Epithelial cell of proximal tubule (primary cell): ENCODE measurements at places on chromosomes 4 and X. TPM values are rescaled to one million over a fixed set of nuclear protein-coding genes. Genes with fewer than 3 reads are reported as not detected.

GRCh38 chrX:24515447-24515846, 50.4 kb downstream of the PDK3 start:
- DNase-seq, result no peak

GRCh38 chr4:104625706-104626105, 131.0 kb upstream of the CXXC4 start:
- no peak for DNase-seq

DNA sequence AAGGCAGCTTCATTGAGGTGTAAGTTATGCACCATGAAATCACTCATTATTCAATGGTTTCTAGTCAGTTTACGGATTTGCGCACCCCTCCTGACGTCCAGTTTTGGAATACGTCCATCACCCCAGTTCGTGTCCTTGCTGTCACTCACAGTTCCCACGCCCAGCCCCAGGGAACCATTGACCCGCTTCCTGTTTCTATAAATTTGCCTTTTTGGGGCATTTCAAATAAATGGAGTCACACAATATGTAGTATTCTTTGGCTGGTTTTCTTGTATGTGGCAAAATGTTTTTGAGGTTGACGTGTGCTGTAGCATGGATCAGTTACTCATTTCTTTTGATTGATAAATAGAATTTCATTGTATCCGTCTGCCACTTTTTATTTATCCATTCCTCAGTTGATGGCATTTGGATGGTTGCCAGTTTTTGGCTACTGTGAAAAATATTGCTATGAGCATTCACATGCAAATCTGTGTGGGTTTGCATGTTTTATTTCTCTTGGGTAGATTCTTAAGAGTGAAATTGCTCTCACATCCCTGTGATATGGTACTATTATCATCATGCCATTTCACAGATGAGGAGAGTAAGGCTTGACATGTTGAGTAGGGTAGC, 18.4 kb upstream of the SORCS2 start:
- DNase-seq, result no peak

GRCh38 chr4:177448850-177449249, 6.6 kb upstream of the AGA start:
- no peak for DNase-seq

DNA sequence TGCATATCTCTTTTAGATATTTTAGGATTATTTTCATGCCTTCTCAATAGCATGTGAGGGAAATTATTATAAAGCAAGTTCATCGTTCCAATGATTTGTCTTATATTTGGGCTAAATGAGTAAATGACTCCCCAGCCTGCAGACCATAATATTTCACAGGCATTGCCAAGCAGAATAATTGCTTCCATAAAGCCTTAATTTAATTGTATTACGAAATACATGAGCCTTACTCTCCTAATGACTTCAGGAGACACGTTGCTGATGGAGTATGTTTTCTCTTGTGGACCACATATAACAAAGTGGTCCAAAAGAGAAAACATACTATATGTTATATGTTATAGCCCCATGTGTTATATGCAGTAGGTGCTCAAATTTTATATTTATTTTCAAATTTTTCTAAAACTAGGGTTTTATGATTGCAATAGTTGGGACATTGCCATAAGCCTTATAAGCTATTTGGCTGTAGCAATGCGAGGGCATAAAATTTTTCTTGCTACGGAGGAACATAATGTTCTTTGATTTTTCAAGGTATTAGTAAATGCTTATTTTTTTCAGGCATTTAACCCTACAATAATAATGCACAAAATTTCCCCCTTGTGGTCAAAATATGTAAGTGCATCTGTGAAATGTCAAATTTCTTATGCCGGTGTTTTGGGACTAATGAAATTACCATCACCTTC, 26.2 kb upstream of the TMPRSS11D start:
- DNase-seq, result no peak

The FAM193A gene
- 12.9 and 14.6 TPM in 2 replicates for total RNA-seq
